ENCODE measurements at places on chromosomes 11 and 22.

DNA sequence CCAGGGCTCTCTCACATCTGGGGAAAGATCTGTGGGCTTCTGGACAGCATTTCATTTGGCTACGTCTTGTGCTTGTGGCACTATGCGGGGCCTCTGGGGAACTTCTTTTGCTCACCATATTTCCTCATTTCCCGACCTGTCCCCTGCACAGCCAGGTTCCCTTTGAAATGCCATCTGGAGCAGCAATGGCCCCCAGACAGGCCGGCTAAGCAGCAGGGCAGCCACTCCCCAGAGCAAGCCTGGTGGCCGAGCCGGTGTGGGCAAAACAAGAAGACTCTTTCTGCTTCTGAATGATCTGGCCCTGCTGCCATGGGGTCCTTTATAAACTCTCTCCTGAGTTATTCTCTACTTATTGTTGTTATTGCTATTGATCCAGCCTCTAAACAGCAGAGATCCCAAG lies 190.7 kb upstream of the NECTIN1 start:
- DNase-seq: no peak

GRCh38 chr11:119861160-119861559 lies 132.2 kb upstream of the NECTIN1 start:
- DNase-seq: no peak

GRCh38 chr11:130409594-130410388 lies 18.6 kb downstream of the ADAMTS8 start:
- no peak for DNase-seq

- no peak for DNase-seq
Observed at GRCh38 chr11:44709281-44709562, 17.5 kb upstream of the TSPAN18 start.

GRCh38 chr11:130308886-130309285 lies 5.8 kb downstream of the ZBTB44 start:
- no peak for DNase-seq

GRCh38 chr11:1409108-1409851 lies 19.5 kb downstream of the BRSK2 start:
- no peak for DNase-seq

DNA sequence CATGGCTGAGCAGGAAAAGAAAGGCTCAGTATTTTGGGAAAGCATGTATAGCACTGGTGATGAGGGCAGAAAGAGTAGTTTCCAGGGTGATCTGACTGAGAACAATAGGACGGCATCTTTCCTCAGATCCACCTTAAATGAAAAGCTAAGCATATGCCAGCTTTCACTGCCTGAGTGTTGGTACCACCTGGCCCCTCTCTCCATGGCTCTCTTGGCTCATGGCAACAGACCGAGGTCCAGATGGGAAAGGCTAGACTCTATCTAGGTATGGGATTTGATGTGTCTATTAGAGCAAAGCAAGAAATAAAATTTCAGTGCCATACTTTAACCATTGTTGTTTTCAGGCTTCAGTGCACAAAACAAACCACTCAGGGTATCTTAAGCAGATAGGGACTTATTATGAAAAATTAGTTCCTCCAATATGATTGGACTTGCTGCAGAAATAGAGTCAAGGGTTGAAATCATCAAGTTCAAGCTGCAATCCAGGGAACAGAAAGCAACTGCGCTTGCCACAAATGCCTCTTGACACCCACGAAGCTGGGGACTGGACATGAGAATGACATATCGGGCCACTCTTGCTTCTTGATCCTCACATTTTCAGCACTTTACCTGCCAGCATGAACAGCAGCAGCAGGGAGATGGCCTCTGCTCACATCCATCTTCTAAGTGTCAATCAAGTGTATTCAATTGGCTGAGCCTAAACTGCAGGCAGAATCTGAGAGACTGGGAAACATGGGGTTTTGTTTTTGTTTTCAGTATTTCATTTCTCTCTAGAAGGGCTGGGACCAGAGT lies 64.0 kb upstream of the SNX19 start:
- no peak for DNase-seq

DNA sequence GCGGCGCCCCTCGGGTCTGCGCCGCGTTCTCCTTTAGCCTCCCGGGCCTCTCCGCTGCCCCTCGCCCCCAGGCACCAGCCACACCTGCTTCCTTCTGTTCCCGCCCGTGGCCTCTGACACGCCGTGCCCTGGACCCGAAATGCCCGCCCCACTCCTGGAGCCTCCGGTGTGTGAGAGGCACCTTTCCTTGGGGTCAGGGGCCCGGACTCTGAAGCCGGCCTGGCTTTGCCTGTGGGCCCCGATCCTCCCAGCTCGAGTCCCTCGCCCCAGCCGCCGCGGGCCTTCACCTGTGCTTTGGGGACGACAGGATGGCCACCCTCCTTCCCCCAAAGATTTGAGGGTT lies 661 bp upstream of the CDPF1 start:
- DNase-seq: no peak

DNA sequence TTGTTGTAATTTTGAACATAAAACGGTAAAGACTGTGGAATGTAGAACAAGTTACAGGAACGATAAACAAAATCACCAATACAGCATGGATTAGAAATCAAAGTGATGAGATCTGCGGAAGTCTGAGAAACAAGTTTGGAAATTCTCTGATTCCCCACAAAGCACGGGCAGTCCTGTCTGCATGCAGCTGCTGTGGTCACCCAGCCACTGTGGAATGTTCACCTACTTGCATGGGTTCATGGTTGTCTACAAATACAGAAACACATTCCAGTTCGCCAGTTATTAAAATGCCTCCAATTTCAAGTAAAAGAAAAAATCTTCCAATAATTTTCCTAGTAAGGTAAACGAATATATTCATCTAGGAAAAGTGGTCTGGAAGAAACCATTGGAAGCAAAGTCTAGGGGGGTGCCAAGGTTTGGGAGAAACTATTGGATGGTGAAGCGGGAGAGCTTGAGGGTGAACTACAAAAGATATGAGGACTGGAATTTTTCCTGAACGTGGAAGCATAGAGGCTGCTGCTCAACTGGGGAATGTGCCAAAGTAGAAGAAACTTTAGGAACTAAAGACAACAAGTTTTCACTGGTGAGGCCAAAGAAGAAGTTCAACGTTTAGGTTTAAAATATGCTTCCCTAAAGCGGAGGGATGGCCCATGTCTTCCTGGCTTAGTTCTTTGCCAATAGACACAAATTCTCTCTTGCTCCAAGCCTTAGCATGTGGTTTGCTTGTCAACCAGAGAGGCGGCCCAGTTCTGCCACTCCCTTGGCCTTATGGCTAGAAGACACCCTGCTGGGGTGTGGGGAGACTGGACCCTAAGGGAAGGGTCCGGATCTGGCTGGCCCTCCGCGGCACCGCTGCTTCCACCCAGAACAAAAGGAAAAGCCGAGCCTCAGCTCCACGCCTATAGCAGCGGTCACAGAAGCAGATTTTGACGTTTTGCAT lies 70.2 kb downstream of the CTTN start:
- DNase-seq: no peak

DNA sequence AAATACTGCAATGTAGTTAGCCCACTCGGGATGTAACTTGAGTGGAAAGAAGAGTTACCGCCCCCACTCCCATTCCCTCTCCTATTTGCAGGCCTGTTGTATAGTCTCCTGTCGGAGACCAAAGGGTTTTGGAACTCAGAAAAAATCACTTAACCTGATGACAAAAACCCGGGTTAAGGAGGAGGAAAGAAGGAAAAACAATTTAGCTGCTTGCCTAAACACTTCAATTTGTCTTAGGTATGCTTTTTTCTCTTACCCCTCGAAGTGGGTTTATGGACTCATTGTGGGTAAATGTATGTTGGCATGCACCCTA lies 2.2 kb downstream of the YAP1 start:
- no peak for DNase-seq

DNA sequence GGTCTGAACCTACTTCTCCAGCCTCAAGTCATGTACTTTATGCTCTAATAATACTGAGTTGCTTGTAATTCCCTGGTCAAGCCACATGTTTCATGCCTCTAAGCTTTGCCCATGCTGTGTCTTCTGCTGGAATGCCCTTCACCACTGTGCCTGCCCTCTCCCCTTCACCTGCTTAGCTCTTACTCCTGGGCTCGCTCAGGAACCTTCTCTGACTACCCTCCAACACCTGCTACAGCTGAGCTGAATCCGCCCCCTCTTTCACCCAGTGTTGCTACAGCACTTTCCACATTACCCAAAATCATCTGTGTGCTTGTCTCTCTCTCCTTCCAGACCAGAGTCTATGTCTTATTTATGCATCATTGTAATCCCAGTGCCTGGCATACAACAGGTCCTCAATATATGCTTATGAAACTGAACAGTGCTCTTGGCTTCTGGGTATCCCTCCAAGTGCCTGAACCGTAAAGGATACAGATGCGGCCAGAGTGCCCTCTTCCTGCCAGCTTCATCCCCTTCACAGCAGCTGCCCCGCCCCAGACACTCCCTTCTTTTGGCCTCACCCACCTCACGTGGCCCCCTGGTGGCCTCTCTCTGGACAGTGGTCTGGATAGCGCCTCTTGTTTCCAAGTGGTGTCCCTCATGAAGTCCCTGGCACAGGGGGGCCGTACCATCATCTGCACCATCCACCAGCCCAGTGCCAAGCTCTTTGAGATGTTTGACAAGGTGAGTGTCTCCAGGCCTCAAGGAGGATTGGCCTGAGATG lies 7.1 kb downstream of the ABCG4 start:
- DNase-seq: no peak

DNA sequence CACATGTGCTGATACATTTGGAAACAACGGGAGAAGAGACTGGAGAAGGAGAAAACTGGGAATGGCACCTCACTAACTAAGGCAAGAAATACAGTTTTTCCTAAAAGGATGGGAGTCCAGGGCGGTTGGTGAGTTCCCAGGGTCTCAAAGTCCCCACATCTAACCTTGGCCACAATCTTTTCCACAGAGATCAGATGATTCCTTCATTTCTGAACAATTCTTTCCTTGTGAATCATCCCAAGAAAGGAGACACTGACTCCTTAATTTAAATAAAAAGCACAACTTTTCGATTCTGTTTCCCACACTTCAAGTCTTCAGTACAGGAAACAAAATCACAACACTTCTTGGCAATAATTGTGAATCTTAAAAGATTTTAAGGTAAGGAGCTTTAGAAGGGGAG lies 384.7 kb downstream of the DCDC1 start:
- DNase-seq: no peak

- no peak for DNase-seq
Observed at GRCh38 chr11:2759228-2760195, 59.7 kb upstream of the KCNQ1OT1 start.

DNA sequence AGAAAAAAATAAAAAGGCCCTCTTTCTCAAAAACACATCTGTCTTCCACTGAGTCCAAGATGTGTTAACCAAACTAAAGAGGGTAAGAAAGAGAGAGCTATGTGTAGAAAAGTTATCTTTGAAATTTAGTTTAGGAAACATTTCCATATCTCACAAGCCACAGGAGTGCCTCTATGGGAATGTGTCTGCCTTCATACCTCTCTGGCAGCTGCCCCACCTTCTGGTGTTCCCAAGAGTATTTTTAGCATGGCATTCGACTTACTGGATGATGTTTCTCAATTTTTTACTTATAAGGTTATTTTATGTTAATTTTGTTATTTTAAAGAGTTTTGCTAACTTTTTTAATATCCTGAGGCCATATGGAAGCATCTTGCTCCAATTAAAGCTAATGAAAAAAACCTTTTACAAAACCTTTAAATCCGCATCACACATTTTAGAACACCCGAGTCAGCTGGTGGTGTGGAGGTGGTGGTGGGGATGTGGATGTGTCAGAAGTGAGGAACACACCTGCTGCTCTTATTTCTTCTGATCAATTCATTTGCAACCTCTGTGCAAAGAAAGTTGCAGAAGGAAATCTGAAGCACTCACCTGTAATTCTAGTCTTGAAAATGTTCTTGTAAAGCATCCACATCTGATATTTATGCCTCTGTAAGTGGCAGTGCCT lies 112.2 kb downstream of the NCAM1 start:
- DNase-seq: no peak

- no peak for DNase-seq
Observed at GRCh38 chr11:65814986-65815565, 18.7 kb upstream of the SNX32 start.

GRCh38 chr11:65558002-65558929 lies at the start of gene LTBP3:
Gene LTBP3 (minus strand): TSS chr11:65558359. CDS start chr11:65557959, 400 bp downstream.
- DNase-seq: no peak

DNA sequence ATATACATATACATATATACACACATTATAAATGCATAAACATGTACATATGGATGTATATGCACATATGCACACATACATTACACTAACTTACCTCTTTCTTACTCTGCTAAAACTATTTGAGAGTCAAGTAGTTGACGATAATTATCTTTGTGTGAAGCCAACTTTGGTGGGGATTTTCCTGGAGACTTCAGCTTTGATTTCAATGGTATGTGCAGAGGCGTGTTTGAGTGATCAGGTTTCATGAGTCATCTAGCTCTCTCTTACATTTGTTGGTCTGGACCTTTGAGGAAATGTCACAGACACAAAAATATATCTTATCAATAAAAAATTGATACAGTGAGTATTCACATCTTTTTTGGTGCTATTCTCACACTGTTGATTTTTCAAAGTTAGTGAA lies 769.1 kb upstream of the LUZP2 start:
- no peak for DNase-seq

DNA sequence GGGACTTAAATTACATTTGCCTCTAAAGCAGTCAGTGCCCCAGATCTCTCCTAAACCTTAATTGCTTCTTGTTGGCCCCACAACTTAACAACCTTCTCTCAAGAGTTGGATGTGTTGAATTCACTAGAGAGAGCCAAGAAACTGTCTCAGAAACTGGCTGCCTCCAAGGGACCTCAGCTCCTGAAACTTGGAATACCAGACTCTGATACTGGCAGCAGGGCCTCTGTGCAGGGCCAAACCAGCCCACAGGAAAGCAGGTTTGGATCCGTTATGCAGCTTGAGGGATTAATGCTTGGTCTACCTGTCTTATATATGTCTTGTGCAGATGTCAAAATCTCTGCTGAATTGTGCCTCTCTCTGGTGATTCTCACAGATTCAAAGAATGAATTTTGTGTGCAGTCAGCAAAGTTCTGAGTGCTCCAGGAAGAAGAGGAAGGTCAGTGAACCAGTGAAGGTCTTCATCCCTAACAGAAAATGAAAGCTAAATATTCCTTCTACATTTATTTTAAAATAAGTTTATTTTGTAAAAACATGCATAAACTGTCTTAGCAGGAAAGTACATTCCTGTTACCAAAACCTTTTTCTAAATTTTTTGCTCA lies 70.8 kb downstream of the LIF start:
- no peak for DNase-seq

DNA sequence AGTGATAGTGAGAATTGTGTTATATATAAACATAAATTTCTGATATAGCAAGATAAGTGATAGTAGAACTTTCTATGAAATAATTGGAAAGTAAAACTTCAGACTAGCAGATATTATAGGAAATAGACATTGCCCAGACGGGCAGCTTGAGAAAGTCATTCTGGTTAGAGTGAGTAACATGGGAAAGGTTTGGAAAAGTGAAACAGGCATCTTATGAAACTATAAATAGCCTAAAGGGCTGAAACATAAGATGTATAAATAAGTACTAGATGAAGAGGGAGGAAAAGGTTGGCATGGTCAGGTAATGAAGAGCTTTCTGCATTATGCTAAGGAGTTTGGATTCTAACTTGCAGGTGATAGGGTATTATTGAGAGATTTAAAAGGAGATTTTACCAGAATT lies 101.3 kb downstream of the DYNC2H1 start:
- DNase-seq: no peak

- no peak for DNase-seq
Observed at GRCh38 chr11:40246983-40247382, 1212.5 kb downstream of the LRRC4C start.

Measured in NCI-H1436 treated with DMSO at 0.1 percent for 48 hours (cell line).